ENCODE measurements at places on chromosomes 1 and 21.
A peak's percentile ranks its signal among the peaks of the same experiment; 100 is the strongest.

GRCh38 chr1:207964195-207964966 lies 53.5 kb upstream of the CD34 start:
- no peak for DNase-seq

DNA sequence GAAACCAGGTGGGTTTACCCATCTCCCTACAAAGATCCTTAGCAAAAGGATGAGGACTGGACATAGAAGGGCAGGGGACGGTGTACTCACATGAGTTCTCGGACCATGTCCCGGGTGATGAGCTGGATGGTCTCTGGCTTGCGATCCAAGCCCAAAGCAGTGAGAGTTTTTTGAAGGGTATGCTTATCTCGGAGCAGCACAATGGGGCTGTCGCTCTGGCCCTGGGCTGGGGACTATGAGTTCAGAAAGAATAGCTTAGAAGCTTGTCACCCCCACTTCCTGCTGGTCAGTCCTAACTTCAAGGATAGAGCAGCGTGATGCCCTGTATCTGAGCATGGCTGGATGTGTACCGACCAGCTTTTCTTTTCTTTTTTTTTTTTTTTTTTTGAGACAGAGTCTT lies 9.6 kb downstream of the CFAP45 start:
- no peak for DNase-seq

DNA sequence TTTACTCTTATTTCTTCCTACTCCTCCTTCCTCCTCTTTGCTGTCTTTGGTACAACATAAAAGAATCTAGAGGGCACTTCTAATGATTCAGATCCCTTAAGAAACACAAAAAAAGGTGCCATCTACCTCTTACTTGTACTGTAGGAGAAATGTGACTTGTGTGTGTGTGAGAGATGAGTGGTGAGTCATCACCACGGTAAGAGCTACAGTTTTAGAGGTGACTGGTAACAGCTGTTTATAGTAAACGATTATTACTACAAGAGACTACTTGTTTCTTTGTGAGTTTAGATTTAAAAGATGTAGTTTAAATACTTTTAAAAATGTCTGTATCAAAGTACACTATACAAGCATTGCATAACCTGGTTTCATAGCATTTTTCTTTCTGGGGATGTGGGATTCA lies 40.4 kb downstream of the SLC35D1 start:
- DNase-seq = no peak

- no peak for DNase-seq
Observed at GRCh38 chr1:22884806-22885530, 87.7 kb downstream of the LACTBL1 start.

- peak; percentile 26 for DNase-seq
Observed at GRCh38 chr1:218284377-218284916, 646 bp upstream of the RRP15 start.

GRCh38 chr1:52795464-52795863 lies 47.1 kb upstream of the ZYG11A start:
- DNase-seq = no peak

DNA sequence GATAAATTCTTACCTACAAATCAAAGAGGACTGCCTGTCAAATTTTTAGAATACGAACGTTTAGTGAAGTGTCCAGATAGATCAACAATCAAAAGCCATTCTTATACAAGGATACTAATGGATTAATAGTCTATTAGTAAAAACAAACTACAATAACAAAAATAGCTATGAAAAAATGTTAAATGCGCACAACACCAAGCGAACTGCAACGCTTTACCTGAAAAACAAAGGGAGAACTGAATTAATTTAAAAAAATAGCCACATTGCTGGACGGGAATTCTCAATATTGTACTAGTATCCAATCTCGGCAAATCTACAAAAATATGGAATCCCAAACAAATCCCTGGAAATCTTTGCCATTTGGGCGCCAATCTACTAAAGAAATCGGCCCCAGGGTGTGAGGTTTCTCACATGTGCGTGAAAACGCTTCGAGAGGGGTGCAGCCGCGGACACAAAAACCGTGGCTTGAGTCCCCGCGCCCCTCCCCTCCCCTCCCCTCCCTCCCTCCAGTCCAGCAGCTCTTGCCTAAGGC lies 55.6 kb downstream of the TRAF5 start:
- DNase-seq = no peak

GRCh38 chr1:228475812-228476211 lies 11.4 kb upstream of the RNF187 start:
- DNase-seq = no peak

GRCh38 chr1:245412306-245412705 lies 257.5 kb downstream of the KIF26B start:
- DNase-seq = no peak

DNA sequence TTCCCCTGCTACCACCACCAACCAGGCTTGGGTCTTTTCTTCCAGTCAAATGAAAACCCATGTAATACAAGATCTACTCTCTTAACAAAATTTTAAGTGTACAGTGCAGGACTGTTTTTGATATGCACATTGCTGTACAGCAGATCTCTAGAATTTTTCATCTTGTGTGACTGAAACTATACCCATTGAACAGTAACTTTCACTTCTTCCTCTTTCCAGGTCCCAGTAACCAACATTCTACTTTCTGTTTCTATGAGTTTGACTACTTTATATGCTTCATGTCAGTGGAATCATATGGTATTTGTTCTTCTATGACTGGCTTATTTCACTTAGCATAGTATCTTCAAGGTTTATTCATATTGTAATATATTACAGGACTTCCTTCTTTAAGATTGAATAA lies 45.3 kb upstream of the PLPPR4 start:
- DNase-seq = no peak

DNA sequence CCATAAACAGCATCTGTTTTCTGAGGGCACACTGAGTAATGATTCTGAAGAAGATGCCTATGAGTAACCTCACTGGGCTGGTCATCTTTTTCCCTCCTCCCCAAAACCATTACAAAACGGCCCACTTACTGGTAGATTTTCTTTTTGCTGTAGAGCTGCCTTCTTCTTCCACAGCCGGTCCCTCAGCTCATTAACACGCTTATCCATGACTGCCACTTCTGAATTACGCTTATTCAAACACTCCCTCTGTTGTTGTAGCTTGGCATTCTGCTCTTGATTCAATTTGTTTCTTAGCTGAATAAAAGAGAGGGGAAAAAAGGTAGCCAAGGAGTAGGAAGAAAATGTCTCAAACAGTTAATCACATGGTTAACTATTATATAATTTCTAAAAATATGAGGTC lies 43.1 kb downstream of the TP53BP2 start:
- no peak for DNase-seq

- no peak for DNase-seq
Observed at GRCh38 chr1:101945884-101946283, 50.8 kb downstream of the OLFM3 start.

- DNase-seq = no peak
Observed at GRCh38 chr1:37948841-37949240, 2.0 kb upstream of the INPP5B start.

DNA sequence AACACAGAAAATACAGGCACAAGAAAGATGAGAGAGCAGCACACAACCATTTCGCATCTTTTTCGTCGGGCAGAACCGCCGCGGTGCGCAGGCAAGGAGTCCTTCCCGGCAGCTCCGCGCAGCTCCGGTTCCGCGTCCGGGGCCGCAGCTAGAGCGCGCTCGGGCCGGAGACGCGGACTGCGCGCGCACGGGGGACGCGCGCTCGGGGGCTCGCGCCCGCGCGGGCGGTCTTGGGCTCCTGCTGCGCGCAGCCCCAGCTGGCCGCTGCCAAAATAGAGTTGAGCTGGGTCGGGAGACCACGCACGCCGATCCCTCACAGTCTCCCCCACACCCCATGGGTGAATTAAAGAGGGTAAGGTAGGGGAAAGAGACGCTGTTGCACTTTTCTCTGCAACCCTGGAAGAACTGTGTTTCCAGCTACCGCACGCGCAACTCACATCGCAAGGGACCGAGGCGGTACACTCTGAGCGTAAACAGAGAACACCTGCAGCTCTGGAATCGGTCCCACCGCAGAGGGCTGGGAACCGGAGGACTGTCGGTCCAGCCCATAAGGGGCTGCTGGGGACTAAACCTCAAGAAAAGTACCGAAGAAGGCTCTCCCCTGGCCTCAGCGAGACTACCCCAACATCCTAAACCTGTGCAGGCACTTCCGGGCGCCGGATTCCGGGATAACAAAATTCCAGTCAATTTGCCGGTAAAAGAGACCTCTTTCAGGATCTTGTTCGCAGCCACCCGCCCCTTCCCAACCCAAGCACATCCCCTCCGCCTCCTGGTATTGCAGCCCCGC lies 1.7 kb downstream of the NR5A2 start:
- peak; percentile 44 for DNase-seq

GRCh38 chr1:17397910-17398695 lies 26.1 kb downstream of the PADI6 start:
- no peak for DNase-seq

DNA sequence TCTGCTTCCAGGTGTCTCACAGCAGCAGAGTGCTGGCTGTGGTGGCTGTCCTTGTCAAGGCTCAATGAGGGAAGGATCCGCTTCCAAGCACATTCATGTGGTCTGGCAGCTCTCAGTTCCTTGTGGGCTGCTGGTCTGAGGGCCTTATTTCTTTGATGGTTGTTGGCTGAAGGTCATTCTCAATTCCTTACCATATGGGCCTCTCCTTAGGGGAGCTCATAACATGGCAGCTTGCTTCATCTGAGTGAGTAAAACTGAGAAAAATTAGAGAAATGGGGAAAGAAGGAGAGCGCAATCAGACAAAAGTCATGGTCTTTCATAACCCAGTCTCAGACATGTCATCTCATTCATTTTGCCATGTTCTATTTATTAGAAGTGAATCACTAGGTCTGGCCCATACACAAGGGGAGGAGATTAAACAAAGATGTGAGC lies 81.7 kb upstream of the TSPAN2 start:
- DNase-seq = no peak

- no peak for DNase-seq
Observed at GRCh38 chr1:160797861-160798273, 1.9 kb downstream of the LY9 start.

GRCh38 chr1:242128951-242129502 lies 130.1 kb upstream of the MAP1LC3C start:
- peak; percentile 5 for DNase-seq

Measured in NCI-H1092 (cell line).